ENCODE measurements at places on chromosomes 7 and 10.

DNA sequence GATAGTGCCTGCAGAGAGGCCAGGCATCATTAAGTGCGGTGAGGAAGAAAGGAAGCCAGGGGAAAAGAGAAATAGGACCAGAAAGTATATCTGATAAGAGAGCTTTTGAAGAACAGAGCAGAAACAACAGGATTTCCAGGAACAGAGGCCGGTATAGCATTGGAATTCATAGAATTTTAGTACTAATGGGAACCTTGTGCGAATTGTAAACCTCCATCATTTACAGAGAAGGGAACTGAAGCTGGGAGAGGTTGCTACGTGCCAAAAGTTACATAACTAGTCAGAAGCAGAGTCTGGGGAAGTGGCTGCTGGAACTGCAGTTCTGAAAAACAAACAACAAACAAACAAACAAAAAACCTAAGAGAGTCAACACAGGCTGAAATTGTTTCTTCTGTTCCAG is 5.4 kb upstream of the ZMYND11 start:
- DNase-seq, result peak; percentile 50

DNA sequence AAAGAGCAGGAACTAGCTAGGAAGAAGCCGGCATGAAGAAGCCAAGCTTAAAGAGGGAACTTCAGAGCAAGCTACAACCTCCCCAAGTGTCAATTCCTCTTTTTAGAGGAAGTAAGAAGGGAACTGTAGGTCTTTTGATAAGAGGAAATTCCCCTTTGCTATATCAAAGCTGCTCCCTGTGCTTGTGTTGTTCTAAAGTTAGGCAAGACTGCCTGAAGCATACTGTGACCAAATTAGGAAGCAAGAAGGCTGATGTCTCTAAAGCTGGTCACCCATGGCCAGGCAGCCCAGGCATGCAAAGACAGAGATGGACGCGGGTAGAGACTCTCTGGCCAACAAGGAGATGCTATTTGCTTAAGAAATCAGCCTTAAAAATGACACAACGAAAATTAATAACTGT is 87.9 kb downstream of the RNF216 start:
- peak; percentile 76 for DNase-seq

GRCh38 chr7:130429019-130429418 is 11.8 kb downstream of the CEP41 start:
- no peak for DNase-seq

DNA sequence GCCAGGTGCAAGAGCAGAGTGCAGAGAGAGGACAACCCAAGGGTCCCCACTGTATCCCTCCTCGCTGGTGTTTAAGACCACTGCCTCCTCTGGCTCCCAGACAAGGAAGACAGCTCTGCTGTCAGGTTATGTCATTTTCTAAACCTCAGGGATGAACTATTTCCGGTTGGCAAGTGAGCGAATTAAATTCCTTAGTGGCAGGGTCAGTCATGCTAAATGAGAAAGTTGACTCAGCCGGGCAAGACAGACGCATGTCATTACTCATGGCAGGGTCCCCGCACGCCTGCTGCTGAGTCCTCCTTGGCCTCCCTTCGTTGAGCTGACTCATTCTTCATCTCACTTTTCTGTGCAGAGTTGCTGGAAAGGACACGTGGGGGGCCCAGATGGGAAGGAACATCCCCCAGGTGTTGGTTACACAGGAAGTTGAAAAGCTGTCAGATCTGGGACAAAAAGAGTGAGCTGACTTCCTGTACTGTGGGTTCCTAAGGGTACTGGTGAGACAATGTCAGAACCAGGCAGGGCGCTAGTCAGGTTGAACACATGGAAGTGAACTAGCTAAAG is 47.1 kb upstream of the UCN3 start:
- DNase-seq, result peak; percentile 86

DNA sequence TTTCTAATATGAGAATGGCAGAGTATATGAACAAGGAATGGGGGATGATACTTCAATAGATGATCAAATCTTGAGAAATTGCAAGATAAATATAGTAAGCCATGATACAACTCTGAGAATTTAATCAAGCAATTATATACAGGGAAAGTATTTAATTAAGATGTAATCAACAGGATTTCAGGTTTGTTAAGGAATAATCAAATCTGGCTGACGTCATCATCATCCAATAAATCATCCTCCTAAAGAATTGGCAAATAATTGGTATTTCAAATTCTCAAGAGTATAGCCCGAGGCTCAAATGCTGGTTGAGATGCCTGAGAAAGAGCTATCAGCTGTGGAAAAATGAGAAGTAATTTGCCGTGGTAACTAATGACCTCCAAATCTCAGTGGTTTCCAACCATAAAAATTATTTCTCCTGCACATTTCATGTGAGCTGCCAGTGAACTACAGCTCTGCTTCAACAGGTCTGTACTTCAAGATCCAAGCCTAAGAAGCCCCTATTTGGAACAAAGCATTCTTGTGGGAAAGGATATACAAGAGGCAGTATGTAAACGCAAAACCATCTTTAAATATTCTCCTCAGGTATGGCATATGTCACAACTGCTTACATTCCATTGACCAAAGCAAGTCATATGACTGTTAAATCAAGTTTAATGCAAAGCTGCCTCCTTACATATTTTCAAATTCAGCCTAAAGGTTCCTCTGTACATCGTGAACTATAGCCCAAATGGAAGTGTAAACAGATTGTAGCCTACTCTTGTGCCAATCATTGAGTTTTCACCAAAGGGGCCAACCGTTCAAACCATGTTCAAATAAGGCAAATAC is 503.0 kb downstream of the KIF20B start:
- DNase-seq, result peak; percentile 59

DNA sequence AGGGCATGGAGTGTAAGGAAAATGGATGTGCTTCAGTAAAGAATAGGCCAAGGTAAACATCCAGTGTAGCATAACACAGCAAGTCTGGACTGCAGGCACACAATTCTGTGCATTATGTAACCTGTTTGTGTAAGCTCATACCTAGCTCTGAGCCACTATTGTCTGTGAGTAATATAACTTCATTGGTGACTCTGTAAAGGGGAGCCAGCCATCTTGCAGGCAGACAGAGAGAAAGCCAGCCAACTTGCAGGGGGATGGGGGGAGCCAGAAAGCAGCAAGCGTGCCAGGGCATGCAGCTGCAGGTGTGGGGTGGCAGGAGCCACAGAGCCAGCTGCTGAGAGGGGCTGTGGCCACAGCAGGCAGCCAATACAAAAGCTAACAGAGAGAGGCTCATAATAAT is 449.2 kb downstream of the IPMK start:
- DNase-seq, result no peak

GRCh38 chr10:104416851-104417250 is 63.2 kb downstream of the CFAP58 start:
- DNase-seq, result no peak

Data from fibroblast of skin of abdomen (primary cell).